ENCODE measurements at places on chromosomes 4 and X. TPM values are rescaled to one million over a fixed set of nuclear protein-coding genes. Genes with fewer than 3 reads are reported as not detected.

Gene SLC25A5
- total RNA-seq = 525 TPM

Gene APLN
- total RNA-seq = not detected

Gene DDX53
- not detected for total RNA-seq

Gene FHDC1
- total RNA-seq = 0.06 TPM

Gene NOX1
- total RNA-seq = not detected
